ENCODE measurements at places on chromosomes 1 and 21.
A peak's percentile ranks its signal among the peaks of the same experiment; 100 is the strongest.

DNA sequence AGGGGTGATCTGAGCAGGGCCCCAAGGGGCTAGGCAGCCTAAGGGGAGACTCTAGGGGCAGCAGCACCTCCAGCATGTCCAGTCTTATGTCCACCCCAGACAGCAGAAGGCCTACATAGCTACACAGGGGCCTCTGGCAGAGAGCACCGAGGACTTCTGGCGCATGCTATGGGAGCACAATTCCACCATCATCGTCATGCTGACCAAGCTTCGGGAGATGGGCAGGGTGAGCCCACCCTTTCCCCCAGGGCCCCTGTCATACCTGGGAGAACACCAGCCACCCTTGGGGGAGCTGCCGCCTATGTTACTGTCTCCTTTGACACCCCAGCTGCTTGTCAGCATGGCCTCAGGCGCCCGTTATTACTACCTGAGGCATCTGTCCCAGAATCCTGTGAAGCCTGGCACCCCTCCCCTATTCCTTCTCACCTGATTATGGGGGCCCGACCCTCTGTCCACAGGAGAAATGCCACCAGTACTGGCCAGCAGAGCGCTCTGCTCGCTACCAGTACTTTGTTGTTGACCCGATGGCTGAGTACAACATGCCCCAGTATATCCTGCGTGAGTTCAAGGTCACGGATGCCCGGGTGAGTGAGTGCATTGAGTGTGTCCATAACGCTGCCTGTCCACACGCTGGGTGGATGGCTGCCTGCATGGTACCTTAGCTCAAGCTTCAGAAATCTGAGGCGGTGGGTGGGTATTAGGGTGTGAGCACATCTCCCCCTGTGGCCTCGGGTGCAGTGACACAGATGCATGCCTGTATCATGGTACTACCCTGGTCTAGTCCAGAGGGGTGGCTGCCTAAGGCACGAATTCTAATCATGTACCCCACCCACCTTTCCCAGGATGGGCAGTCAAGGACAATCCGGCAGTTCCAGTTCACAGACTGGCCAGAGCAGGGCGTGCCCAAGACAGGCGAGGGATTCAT is 29.7 kb upstream of the KDM4A start:
- no peak for DNase-seq

GRCh38 chr1:16438924-16439323 is 1.6 kb upstream of the NECAP2 start:
- no peak for DNase-seq

DNA sequence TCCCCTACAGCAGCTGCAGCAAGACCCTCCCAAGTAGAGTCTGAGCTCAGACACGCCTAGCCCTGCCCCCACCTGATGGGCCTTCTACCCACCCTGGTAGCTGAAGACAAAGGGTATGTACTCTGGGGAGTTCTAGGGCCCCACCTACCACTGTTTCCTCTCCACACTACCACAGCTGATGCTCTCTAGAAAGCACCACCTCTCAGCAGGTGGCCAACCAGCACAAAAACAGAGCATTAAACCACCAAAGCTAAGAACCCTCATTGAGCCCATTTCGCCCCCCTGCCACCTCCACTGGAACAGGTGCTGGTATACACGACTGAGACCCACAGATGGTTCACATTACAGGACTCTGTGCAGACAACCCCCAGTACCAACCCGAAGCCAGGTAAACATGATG is 258.9 kb downstream of the SETD4 start:
- no peak for DNase-seq

- no peak for DNase-seq
These were observed 820.2 kb upstream of the ADAMTS5 start for GRCh38 chr21:27787046-27787445.

GRCh38 chr1:222084996-222085395 is 343.1 kb upstream of the DUSP10 start:
- DNase-seq, result no peak

- DNase-seq, result no peak
These were observed 126.8 kb downstream of the GRIK1 start for GRCh38 chr21:29812947-29813346.

GRCh38 chr1:64114012-64114525 is 89.4 kb upstream of the UBE2U start:
- no peak for DNase-seq

DNA sequence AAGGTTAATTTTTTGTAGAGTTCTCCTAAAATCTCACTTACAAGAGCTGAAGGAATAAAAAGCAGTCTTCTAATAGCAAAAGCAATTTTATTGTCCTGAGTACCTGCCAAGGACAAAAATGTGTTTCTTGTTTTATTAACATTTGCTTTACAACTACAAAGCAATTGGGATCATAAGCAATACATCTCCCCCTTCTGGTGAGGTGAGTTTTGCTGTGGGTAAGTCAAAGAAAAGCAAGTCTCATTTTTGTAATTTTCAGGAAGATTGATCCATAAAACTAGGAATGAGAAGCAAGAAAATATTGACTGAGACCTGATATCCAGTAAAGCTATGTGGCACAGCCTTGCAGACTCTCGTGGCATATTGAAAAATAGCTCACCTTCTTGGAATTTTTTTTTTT is 2162.7 kb downstream of the NCAM2 start:
- DNase-seq, result no peak

GRCh38 chr1:16082283-16083038 is 9.0 kb upstream of the FAM131C start:
- peak; percentile 22 for DNase-seq

GRCh38 chr1:201557572-201557958 is 18.6 kb downstream of the NAV1 start:
- no peak for DNase-seq

DNA sequence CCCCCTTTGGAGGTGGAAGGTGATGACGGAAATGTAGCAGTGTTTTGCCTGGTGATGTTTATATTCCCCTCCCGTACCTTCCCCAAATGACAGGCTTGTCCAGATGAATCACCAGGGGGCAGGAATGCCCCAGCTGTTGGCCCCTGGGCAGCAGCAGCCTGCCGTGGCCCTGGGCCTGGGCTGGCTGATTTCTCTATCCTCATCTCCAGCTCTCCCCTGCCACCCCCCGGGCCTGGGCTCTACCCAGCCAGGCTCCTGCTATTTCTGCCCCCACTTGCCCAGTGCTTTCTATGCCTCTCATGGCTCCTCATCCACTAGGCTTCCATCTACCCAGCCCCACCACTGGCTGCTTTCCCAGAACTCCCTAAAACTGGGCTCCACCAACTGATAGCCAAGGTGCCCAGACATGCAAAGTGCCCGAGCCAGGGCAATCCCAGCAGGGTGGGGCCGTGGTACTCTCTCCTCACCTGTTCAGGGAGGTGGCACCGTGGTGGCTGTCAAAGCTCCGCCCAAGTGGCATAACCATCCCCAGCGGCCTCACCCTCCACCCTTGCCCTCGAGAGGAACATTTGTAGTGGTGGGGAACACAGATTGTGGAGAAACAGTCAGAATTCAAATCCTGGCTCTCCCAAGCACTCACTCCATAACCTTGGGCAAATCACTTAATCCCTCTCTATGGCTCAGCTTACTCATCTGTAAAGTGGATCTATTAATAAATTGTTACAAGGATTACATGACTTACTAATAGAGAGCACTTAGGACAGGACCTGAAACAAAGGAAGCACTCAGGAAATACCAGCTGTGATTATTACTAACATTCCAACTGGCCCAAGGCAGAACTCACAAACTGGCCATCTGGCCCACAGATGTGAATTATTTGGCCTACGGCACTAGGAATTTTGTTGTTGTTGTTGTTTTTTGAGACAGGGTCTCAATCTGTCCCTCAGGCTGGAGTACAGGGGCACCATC is 12.8 kb upstream of the ECE1 start:
- DNase-seq, result no peak

DNA sequence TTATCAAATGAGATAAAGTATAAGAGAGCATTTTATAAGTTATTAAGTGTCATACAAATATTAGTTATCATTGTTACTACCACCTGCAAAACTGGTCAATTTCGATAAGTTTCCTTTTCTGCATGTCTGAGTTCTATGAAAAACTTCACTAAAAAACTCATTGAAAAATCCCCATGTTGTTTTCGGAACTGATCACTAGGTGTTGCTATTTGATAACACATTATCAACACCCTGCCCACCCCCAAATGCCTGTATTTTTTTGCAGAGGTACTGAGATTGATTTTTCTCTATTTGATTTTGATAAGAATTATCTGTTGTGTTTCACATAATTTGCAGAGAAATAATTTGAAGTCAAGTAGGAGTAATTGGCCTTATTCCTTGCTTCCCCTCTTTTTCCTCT is 22.1 kb upstream of the DISP1 start:
- no peak for DNase-seq

DNA sequence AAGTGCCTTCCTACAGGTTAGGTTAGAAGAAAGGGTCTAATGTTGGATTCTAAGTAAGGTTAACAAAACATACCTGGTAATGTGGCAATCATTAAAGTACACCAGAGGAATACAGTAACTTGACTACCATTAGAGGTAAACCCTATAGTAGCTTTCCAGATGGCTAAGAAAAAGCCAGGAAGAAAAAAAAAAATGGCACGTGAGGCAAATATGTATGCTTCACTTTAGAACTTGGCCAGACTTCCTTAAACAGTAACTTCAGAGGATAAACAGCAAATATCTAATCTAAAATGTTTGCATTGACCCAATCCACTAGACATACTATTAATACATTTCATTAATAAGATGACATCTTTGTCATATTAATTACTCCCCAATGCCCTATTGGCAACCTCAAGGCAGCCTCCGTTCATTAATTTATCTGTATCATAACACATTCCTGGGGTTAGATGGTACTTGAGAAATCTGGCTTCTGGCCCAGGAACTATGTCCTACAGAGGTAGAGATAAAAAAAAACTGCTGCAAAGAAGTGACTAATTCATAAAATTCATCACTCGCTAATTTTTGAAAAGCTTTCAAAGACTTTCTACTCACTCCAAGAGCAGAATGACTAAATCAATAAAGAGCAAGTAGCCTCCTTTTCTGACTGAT is 5.8 kb downstream of the DCAF8 start:
- no peak for DNase-seq

DNA sequence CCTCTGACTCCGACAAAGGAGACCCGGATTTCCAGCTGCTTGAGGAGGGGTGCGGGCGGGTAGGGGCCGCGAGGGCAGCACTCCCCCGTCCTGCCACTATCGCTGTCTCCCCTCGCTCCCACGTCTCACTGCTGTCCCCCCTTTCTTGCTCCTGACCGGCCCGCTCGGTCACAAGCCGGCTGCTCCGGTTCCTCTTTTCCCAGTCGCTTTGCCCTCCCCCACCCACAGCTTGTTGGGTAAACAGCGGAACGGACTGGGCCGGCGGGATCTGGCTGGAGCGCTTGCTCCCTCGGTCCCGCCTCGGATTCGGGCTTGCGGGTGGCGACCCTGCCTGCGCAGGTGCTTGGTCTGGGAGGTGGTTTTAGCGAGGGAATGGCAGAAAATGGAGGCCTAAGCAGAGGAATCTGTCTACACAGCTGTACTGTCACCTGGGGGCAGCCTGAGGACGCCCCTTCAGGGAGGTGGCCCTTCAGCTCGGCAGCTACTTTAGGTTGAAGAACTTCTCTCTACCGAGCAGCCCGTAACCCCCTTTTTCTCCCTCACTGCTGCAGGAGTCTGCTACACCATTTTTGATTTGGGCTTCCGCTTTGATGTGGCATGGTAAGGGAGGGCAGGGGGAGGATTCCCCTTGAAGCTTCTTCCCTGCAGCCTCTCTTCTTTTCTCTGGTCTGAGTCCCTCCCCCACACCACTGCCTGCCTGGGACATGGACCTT is 645 bp downstream of the ATP6V0B start:
- no peak for DNase-seq

DNA sequence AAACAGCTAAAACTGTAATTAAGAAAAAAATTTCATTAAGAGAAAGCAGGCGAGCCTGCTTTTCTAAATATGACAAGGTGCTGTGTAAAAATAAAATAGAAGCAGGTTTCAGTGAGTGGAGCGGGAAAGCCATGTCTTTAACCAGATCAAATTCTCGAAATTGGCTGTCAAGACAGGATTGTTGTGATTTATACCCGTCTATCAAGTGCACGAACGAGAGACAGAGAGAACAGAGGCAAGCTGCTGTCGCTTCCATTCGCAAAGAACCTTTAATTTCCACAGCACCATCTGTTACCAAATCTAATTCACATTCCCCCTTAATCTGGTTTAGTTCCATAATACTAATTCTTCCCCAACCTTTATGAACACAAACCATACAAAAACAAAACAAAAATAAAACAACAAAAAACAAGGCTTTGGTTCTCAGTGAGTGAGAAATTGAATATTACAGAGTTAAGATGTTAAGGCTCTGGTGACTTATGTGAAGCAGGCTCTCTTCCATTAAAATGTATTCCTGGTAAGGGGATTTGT is 35.0 kb downstream of the ESRRG start:
- no peak for DNase-seq

DNA sequence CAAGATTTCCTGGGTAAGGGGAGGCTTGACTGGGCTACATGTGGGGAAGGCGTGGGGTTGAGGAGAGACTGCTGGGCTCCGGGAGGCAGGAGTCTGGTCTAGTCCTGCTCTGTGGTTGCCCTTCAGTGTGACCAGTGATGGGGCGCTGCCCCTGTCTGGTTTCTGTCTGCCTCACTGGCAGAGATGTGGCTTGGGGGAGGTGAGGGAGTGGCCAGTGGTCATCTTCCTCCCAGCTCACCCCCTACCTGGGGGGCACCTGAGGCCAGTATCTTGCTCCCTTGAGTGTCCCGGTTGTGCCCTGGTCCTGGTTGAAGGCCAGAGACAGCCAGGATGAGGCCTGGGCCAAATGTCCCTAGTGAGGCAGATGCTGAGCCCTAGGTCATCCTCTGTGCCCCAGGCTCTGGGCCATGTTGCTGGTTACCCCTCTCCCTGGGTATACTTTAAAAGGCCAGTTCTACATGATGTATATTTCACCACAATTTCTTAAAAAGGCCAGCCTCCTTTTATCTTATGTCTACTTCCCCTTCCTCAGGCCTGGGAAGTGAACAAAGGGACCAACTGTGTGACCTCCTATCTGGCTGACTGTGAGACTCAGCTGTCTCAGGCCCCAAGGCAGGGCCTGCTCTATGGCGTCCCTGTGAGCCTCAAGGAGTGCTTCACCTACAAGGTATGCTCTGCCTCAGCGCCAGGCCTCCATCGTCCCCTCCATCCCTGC is 10.5 kb downstream of the FAAH start:
- no peak for DNase-seq

DNA sequence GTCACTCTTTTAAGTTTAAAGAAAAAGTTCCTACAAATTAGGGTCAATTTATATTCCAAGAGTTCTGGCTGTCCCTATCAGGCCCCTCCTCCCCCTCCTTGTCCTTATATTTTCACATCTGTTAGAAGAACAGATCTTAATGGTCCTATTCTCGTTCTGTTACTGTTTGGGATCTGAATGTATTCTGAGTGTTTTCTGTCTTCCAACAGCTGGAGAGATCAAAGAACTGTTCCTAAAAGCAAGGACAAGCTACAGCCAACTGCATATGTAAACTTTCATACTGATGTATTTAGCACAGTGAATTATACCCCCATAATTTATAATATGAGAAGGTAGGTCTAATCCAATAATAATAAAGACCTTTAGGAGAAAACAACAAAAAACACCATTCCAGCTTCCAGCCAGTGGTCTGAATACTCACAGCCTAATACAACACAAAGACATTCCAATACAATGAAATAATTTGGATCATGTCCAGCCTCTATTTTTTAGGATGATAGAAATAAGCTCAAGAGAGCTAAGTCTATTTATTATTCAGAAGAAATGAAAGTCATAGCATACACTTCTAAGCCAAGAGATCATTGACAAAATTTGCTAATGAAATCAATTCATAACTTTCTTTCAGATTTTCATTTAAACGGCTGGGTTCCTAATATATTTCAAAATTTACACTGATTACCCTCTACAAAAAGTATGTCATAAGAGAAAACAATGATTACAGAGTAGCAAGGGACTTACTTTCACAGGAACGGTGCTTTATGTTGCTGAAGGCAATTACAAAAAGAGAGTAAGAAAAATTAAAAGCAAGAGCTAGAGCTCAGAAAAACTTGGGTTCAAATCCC is 25.3 kb downstream of the WLS start:
- no peak for DNase-seq

GRCh38 chr1:85544689-85545215 is 35.8 kb upstream of the CCN1 start:
- no peak for DNase-seq

Measured in stimulated activated CD8-positive, alpha-beta memory T cell treated with anti-CD3 and anti-CD28 coated beads, Interleukin-4, amount 100 ng/mL, for 1 hour (primary cell).